Colonic mucosa (tissue), 4 donors: ENCODE measurements at places on chromosomes 6 and 20. TPM values are rescaled to one million over a fixed set of nuclear protein-coding genes. Genes with fewer than 3 reads are reported as not detected.

The KCNQ2 gene
- total RNA-seq, result 0.19 TPM

The HMGCLL1 gene
- total RNA-seq, result 0.52 TPM

GRCh38 chr6:85574932-85575598, 18.6 kb downstream of the SNX14 start:
- DNase-seq, result no peak

DNA sequence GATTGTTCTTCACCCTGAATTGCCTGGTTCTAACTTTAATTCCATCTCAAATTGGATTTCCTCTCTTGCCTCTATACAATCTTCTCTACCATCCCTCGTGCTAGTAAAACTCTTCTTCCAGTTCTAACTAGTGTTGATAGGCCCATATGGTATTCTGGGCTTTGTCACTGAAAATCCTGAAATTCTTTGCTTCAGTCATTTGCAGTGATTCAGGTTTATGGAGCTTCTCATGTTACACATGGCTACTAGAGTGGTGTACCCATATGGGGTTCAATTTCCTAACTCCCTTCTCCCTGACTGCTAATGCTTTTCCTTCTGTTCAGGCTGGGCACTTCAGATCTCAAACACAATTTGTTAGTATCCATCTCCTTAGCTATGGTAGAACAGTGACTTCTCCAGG, 956.6 kb downstream of the KIF16B start:
- no peak for DNase-seq

The LRRN4 gene
- not detected for total RNA-seq

The UCKL1 gene
- total RNA-seq, result 49.5 TPM

DNA sequence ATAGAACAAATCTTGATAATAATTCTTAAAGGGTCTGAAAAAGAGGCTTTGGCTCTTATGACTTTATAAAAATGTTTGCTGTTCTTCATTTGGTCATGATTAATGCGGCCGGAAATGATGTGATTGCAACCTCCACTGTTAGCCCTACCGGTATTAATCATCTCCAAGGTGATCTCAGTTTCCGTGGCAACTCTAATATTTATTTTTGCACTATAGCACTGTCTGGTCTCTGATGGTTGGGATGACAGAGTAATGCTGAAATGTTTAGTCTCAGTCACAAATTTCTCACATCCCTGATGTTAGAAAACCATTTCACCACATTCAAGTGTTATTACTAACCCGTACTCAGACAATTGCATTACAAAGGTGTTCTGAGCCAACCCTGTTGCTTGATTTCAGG, 87.4 kb downstream of the TMEM200A start:
- DNase-seq, result no peak

DNA sequence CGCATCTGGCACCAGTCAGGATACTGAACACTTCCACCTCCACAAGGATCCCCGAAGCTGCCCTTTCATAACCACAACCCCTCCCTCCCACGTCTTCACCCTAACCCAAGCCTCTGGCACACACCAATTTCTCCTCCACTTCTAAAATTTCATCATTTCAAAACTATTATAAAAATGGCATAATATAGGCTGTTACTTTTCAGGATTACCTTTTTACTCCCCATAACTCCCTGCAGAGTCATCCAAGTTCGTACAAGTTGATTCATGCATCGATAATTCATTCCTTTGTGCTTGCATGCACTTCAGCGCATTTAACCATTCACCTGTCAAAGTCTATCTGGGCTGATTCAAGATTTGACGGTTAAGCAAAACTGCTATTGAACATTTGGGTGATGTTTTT, 30.6 kb upstream of the LY86 start:
- DNase-seq, result no peak

DNA sequence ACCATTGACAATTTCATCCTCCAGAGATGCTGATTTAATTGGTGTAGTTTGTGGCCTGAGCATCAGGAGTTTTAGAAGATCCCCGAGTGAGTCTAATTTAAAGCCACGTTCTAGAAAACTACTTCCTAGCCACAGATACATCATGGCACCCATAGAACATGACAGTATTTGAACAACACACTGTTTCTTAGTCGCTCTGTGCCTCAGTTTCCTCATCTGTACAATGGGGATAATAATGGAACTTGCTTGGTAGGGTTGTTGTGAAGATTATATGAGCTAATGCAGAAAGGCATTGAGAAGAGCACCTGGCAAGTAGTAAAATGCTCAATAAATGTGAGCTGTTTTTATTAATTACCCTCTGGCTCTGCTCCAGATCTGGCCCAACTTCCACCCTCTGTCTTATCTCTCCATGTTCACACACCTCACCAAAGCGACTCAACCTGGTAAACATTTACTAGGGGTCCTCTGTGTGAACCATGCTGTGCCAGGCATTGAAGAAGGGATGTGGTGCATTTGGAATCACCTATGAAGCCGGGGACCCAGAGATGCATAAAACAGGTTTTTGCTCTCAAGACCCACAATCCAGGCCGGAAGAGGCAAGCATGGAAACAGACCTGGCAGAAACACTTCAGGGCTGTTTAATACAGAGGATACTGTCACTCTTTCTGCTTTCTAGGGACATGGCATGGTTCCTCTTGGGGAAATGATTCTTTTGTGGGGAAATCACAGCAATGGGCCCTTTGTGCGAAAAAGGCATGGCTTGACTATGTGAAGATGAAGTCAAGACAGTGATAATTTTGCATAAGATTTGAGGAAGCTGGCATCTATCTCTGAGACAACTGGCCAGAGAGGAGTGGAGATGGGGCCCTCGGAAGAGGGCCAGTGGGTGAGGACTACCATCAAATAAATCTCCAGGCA, 16.2 kb upstream of the MRPS18A start:
- DNase-seq, result no peak

DNA sequence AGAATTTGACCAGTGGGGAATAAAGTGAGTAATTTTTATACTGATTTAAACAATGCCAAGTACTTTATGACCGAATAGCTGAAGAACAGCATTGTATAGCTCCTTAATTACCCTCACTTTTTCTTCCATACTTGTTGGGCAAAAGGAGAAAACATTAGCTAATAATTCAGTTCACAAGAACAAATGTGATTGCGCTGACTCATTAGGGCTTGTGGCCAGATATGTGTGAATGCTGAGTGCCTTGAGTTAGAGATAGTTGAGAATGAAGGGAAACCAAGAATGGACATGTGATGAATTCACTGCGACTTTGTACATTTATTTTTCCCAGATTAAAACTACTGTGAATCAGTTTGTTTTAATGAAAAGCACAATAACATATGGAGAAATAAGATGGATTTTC, 669.4 kb downstream of the TFAP2A start:
- DNase-seq, result no peak

The CDH26 gene
- 0.27 TPM for total RNA-seq

DNA sequence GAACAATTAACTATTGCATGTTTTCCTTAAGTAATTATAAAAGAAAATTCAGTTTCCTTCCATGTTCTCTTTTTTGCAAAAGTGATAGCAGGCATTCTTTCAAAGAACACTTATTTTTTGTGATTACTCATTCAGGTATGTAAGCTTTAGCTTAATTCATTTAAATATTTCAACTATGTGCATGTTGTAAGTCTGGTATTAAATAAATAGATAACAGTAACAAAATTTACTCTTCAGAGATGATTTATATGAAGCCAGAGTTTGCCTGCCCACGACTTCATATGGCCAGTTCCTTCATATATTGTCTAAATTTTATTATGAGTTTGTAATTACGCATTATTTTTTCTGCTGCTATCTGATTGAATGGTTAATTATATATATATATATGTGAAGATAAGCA, 110.9 kb downstream of the ADGRG6 start:
- no peak for DNase-seq

- no peak for DNase-seq
These were observed 31.1 kb downstream of the CD109 start for GRCh38 chr6:73727114-73727513.

DNA sequence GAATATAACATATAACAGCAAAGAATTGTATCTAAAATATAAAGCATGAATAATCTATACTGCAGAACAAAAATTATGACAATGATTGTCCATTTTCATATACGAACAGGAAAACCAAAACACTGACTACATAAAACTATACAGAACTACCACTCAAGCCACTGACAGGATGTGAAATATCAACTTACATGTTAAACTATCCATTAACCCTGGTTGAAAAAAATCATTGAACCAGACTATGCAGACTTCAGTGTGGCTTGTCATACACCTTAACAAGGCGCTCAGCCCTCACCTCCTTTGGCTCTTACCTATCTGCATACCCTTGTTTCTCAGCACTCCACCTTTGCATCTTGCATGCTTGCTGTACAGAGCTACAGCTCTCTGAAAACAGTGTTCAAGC, 34.9 kb downstream of the ASCC3 start:
- no peak for DNase-seq

- no peak for DNase-seq
These were observed 84.7 kb downstream of the CD164 start for GRCh38 chr6:109297406-109298110.

The LAMA2 gene
- 7.5 TPM for total RNA-seq

DNA sequence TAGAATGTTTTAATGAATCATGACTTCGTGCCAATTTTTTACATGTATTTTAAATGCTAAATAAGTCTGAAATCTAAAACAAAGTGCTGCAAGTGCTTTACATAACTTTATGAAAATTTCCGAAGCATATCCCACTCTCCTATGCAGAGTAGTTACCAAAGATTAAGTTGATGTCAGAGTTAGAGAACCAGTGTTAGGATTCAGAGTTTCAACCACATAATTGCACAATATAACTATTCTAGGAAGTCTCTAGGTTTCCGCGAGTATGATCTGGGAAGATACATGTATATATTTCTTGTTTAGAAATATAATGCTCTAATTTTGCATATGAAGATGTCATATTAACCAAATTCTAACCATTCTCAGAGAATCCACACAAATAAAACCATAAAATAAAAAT, 74.8 kb downstream of the ASCC3 start:
- no peak for DNase-seq

The BPIFA1 gene
- total RNA-seq, result not detected

The ZNF311 gene
- 1.1 TPM for total RNA-seq

GRCh38 chr6:106134906-106135634, 48.9 kb downstream of the PRDM1 start:
- DNase-seq, result peak; percentile 60

The SPEF1 gene
- not detected for total RNA-seq

The FILIP1 gene
- total RNA-seq, result 6.5 TPM

GRCh38 chr6:1577896-1578745, 31.6 kb upstream of the FOXC1 start:
- no peak for DNase-seq

The CLPSL2 gene
- total RNA-seq, result not detected

DNA sequence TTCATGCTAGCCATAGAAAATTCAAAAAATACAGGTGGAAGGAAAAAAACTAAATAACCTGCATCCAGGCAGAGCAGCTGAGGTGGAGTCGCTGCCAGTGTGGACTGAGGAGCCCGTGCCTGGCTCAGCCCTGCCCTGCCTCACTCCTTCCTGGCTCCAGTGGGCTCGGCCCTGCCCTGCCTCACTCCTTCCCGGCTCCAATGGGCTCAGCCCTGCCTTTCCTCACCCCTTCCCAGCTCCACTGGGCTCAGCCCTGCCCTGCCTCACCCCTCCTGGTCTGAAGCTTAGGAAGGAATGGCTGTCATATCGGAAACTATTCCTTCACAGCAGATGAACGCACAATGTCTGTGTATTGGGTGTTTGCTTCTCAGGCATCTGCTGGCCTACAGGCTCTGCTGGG, 142.1 kb downstream of the SMOC2 start:
- DNase-seq, result no peak

DNA sequence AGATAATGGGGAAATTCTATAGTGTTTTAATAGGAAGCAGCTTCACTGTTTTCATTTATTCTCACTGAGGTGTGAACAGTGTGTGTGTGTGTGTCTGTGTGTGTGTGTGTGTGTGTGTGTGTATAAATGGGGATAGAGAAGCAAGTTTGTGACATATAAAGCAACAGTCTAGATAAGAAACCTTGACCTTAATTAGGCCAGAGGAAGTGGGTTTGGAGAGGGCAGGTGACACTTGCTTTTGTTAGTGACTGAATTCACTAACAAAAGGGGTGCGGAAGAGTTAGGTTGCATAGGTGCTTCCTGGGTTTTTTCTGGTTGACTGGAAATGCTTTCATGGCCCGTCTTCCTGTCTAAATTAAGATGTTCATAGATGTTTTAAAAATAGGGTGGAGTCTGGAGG, 515.7 kb upstream of the FLRT3 start:
- DNase-seq, result no peak

DNA sequence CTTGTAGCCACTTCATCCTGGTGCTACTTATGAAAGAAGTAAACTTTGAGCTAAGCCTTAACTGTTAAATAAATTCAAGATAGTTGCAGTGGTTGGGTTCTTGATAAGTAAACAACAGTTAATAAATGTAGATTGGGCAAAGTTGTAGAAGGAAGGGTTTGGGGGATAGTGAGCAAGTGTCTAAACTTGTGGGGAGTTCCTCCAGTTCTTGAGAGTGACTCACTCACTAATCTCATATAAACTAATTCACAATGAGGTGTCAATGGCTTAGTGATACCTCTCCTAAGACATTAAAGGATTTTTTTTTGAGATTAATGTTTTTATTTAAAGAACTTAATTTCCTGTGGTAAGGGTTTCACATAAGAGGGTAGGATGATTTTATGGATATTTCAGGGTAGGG, 507.4 kb downstream of the BMP2 start:
- DNase-seq, result no peak

The AKAP12 gene
- total RNA-seq, result 3.9 TPM

GRCh38 chr20:19974630-19975435, 42.3 kb upstream of the NAA20 start:
- peak; percentile 59 for DNase-seq

DNA sequence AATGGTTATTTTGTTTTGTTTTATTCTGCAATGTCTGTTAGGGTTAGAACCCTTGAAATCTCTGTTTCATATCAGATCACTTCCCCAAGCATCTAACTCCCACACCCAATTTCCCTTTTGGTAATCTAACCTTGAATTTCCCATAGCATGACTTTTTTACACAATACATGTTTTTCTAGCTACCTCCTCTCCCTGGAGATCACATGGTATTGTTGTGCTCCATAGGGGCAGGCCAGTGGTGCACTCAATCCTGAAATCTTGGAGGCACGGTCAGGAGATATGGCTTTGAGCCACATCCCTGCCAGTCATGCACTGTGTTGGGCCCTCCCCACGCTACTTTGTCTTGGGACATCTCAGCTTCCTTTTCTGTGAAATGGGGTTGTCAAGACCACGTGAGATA, 36.7 kb upstream of the NNAT start:
- DNase-seq, result no peak

The UBD gene
- 10.3 TPM for total RNA-seq

The LIN28B gene
- not detected for total RNA-seq

The NRSN1 gene
- total RNA-seq, result 0.64 TPM
